BE2C (cell line): ENCODE measurements at places on chromosomes 5 and 9.

- DNase-seq, result no peak
These were observed 138.5 kb upstream of the S1PR3 start for GRCh38 chr9:88852794-88853193.

- no peak for DNase-seq
These were observed 24.3 kb downstream of the RAD23B start for GRCh38 chr9:107307331-107307730.

DNA sequence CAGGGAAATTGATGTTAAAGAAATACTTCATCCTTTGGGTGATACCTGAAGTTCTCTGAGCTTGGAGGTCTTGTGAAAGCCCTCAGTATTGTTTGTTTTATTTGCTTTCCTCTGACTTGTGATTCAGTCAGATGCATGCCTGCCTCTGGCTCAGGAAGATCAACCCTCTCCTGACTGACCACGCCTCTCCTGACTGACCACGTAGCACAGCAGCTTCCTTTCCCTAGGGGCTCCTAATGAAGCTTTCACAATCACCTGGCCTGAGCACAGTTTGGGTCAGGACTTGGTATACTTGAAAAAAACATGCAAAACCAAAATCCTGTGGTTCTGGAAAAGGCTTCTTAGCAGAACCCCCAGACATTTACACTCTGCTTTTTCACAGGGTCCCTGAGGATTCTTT lies 3.8 kb downstream of the TGFBI start:
- DNase-seq, result no peak

GRCh38 chr5:72817076-72817481 lies 618 bp downstream of the TNPO1 start:
- DNase-seq, result peak; percentile 61

DNA sequence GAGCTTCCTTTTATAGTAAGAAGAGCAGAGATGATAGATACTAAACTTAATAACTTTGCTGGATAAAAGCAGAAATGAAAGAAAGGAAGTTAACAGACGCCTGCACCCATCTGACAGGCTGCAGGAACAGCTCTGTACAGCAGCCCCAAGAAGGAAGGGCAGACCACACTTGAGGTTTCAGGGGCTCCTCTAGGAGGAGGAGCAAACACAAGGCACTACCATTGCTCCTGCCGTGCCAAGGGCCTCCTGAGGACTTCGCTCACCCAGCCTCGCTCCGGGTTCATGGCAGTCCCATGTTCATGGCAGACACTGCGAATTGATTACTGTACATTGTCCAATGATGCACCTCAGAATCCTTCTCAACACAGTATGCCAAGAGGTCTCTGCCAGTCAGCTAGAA lies 85.1 kb downstream of the AMBP start:
- no peak for DNase-seq

GRCh38 chr5:438481-438981 lies 4.4 kb upstream of the EXOC3 start:
- no peak for DNase-seq

DNA sequence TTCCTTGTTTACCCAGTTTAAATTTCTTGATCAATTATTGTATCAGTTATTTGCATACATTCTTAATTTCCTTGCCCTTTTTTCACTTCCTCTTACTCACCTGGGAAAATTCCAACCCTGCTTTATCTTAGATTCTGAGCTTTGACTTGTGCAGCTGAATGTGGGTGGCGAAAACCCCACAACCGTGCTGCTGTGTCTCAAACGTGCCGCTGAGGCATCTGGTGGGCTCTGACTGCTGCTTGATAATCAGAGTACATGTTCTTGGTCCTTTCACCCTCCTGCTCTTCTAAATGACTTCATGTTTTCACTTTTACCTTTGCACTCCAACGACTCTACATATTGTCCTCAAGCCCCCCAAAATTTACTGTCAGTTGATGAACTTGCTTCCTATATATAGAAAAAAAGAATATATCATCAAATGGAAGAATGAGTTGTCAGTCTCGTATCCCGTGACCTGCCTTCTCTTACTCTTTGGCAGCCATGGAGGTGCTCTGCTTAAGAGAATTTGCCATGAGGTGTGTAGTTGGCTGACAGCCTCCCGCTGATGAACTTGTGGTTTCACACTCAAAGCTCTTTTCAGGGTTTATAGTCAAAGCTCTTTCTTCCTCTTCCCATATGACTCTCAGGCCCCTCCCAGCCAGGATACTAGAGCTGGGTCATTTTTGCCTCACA lies 14.0 kb upstream of the JAK2 start:
- DNase-seq, result no peak

GRCh38 chr5:164958688-164959087 lies 1453.3 kb downstream of the MAT2B start:
- no peak for DNase-seq

DNA sequence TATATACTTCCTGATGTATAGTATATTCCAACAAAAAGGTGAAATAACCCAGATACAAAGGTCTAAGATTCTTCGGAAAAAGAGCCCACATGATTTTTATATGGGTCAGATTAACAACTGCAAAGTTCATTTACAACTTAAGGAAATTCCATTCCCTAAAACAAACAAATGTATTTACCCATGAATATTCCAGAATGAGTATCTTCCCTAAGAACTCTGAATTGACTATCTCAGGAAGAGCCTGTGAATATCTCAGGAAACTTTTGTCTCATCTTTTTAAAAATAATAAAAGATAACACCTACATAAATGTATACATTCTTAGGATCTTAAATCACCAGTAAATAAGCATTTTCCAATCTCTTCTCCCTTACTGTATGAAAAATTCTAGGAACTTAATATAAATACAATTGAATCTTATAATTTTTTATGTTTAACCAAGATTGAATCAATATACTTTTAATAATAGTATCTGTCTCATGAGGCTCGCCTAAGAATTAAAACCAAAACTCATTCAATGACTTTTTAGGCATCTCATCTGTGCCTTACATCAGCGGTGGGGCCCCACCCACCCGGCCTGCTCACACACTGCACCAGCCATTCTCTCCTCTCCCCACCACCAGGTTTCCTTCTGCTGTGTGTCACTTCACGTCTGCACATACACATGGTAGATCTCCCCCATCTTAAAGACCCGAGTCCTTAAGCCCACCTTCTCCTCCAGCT lies 78.1 kb downstream of the RAPGEF1 start:
- no peak for DNase-seq

GRCh38 chr9:125568621-125569020 lies 138.4 kb downstream of the MAPKAP1 start:
- DNase-seq, result peak; percentile 31

- DNase-seq, result no peak
These were observed 1793.0 kb upstream of the ACO1 start for GRCh38 chr9:30591461-30591860.

GRCh38 chr9:133785753-133786370 lies 47.7 kb upstream of the SARDH start:
- no peak for DNase-seq

- DNase-seq, result no peak
These were observed 186.8 kb upstream of the SLC27A6 start for GRCh38 chr5:128778474-128778873.

GRCh38 chr9:10173561-10173960 lies 439.2 kb downstream of the PTPRD start:
- no peak for DNase-seq

DNA sequence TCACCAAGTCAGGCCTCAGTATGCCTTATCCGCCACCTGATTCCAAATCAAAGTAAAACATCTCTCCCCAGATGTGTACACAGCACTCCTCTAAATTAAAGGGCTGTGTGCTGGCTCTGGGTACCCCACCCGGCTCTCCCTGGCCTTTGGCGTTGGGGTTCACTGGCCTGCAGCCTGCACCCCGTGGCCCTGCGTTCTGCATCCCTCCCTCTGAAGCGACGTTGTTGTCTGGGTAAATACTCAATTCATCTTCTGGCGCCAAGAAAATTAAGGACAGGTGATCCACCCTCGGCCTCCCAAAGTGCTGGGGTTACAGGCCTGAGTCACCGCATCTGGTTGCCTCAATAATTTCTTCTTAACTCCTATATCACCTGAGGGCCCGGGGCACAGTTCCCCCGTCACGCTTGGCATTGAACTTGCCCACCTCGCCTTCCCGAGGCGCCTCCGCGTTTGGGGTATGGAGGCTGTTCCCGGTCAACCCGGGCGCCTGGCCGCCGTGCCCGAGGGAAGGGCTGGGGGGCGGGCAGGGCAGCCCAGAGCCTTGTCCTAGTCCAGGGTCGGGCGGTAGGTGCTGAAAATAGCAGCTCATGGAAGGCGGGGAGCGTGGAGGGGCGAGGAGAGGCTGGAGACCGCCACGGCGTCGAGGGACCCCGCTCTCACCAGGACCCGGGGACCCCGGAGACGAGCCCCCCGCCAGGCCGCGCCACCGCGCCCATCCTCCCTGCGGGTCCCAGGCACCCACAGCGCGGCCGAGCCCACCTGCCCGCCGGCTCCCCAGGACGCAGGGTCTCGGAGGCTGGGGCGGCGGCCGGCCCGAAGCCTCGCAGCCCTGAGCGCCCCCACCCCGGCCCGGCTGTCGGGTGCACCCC lies 531 bp downstream of the ABO start:
- no peak for DNase-seq

DNA sequence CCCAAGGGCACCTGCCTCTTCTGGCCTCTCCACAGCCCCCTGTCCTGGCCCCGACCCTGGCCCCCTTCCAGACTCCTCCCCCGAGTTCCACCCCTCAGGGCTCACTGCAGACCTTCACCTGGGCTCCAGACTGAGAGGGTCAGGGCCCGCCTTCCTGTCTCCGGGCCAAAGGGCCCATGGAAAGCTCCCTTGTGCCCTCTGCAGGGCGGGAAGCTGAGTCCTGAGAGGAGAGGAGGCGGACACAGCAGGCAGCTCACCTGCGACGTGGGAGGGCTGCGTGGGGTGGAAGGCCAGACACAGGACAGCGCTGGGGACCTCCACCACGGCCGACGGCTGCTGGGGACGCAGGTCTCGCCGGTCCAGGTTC lies 20.6 kb downstream of the DYNC2I2 start:
- peak; percentile 56 for DNase-seq

GRCh38 chr5:56142614-56143372 lies 90.3 kb downstream of the ANKRD55 start:
- no peak for DNase-seq

DNA sequence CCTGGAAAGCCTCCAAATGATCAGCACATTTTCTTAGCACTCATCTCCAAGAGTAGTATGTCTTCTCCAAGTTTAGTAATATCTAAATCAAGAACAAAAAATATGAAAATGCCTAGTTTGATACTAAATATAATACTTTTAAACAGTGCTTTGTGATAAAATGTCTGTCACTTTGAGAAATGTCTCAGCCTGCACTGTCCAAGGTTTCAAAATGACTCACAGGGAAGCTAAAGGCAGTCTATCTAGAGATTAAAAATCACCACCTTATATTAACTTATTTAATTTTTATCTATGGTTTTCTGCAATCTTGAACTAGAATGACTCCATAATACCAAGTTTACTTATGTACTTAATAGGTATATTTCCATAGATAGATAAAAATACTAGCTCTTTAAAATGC lies 633.0 kb upstream of the C9orf72 start:
- DNase-seq, result no peak

DNA sequence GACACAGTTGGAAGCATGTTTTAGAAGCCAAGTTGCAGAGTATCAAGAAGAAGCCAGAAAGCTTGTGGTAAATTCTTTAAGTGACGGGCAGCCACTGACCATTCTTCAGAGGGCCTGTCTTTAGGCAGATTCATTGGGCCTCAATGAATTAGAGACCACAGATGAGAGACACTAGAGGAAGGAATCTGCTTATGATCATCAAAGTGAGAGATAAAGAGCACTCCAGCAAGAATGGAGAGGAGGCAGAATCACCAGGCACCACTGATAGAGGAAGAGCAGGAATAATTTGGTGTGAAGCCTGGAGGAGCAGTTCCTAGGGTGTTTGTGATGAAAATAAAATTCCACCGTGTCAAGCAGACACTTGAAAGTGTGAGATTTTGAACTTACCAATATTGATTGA lies 365.9 kb upstream of the SLC30A5 start:
- no peak for DNase-seq

- no peak for DNase-seq
These were observed 27.9 kb downstream of the IPPK start for GRCh38 chr9:92642041-92642451.

DNA sequence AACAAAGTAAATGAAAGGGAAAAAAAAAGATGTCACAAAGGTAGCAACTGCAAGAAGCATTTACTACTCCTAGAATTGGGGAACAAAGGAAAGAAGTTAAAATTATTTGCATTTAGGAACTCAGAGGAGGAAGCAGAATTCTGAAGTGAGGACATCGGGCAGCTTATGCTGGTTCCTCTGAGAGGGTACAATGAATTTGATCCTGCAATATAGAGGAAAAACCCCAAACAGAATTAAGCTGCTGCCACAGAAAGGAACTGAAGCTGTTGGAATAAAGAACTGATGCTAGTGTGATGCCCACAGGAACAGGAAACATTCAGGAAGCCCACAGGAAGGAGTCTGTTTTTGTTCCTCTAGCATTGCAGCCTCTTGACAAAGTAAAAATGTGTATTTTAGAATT lies 22.3 kb upstream of the TBCA start:
- no peak for DNase-seq

GRCh38 chr9:91564081-91564670 lies 140.5 kb upstream of the NFIL3 start:
- DNase-seq, result no peak

- DNase-seq, result no peak
These were observed 11.8 kb downstream of the RMI1 start for GRCh38 chr9:83992407-83992806.

DNA sequence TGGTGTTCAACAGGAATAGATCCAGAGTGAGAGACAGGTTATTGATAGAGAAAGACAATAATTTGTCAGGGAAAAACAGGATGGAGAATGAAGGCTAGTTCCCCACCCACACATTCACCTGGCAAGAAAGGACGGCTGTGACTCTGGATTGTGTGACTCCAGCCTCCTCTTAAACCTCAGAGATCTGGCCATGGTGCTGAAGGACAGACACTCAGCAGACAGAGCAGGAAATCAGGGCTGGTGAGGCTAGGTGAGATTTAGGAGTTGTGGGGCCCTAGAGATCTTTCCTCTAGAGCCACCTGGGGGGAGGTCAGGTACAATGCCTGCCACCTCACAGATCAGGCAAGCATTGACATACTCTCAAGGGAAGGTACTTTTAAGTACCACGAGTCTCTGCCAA lies 15.2 kb downstream of the OR1B1 start:
- DNase-seq, result no peak

- no peak for DNase-seq
These were observed 95.5 kb upstream of the IFNK start for GRCh38 chr9:27428551-27428950.

DNA sequence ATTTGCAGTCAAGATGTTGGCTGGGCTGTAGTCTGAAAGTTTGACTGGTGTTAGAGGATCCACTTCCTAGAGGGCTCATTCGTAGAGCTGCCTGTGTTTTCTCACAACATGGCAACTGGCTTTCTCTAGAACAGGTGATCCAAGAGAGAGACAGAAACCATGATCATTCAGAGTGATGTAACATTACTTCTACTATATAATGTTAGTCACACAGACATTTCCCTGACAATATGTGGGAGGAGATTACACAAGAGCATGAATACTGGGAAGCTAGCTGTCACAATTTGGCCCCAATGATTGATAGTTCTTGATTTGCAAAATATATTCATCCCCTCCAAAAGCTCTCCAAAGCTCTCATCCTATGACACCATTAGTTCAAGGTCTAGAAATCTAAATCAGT lies 10.9 kb upstream of the TMEM161B start:
- no peak for DNase-seq
